ENCODE measurements at places on chromosomes 16 and 17.

GRCh38 chr16:84930298-84931106, 80.8 kb downstream of the ZDHHC7 start:
- DNase-seq: no peak

DNA sequence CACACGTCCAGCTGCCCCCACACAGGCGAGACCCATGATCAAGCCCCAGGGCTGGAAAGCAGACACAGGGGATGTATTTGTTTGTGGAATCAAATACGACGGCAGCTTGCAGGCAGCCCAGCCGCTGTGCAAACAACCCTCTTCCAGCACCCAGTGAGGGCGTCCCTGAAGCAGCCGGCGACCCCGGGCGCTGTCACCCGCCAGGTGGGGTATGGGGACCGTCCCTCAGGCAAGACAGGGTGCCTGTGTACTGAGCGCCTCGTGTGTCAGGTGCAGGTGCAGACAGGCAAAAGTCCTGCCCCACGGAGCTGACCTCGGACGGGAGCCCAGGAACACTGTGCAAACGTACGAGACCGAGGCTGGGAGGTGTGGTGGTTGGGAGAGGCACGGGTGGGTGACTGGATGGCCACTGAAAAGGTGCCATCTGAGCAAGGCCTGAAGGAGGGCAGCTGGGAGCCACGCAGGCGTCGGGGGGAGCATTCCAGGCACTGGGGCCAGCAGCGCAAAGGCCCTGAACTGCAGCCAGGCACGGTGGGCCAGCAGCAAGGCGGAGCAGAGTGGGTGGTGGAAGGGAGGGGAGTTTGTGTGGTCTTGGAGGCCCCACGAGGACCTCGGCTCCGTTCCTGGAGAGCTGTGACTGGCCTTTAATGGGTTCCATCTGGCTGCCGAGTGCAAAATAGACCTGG, 48.5 kb downstream of the CBFA2T3 start:
- no peak for DNase-seq

GRCh38 chr16:7843261-7843660, 510.6 kb downstream of the RBFOX1 start:
- DNase-seq: no peak

GRCh38 chr16:15055141-15056053, 477 bp downstream of the NTAN1 start:
- no peak for DNase-seq

DNA sequence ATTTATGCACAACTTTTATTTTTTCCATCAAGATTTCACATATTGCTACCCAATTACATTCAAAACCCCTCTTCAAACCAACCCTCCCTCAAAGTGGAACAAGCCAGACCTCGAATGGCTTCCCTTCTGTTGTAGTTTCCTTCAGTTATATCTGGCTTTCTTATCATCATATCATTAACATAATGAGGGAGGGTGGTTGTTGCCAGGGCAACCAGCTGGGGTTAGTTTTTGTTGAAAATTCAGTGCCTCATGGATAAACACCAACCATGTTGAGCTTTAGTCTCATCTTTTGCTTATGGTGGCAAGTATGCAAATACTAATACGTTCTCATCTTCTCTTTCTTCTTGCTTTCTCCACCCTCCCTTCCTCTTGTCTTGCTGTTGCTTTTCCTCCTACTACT, 359.7 kb downstream of the CDH11 start:
- DNase-seq: no peak

DNA sequence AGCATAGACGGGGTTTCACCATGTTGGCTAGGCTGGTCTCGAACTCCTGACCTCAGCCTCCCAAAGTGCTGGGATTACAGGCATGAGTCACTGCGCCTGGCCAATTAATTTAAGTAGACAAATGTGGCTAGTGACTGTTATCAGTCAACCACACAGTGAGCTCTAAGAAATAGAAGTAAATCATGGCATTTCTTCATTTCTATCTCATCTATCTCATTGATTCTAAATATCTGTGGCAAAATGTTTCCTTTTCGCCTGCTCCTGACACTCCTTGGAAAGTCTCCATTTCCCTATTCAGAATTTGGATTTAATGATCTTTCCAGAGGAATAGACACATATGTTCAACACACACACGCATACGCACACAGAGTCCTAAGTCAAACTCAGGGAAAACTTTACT, 81.3 kb downstream of the HIC1 start:
- no peak for DNase-seq

DNA sequence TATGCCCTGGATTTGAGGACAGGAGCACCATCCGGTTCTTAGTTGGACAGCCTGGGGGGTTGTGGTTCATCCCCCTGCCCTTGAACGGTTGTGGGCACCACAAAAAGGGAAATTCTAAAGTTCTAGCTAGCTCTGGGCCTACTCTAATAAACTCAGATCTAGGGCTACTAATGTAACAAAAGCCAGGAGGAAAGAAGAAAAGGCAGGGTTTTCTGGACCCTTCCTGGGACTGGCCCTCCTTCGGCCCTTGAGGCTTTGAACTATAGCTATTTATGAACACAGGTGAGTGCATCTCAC, 15.1 kb downstream of the ETV4 start:
- no peak for DNase-seq

DNA sequence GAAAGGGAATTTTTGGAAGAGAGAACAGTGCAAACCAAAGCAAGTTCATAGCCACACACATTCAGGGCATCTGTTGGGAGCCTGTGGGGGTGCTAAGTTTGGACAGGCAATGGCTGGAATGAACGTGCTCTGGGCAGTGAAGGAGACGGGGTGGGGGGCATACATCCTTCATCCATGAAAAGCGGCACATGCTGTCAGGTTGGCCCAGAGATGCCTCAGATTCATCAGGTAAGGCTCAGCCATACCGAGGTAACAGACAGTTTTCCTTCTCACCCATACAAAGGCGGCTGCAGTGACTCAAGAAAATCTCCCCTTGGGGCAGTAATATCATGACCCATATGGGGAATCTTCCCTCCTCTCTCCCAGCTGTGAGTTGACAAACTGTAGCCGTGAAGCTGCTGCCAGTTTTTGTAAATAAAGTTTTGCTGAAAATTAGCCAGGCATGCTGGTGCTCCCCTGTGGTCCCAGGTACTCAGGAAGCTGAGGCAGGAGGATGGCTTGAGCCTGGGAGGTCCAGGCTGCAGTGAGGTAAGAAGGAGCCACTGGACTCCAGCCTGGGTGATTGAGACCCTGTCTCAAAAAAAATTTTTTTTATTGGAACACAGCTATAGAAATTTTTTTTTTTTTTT, 9.2 kb upstream of the UBALD2 start:
- no peak for DNase-seq

- no peak for DNase-seq
Observed at GRCh38 chr16:10552281-10552680, 28.1 kb downstream of the EMP2 start.

DNA sequence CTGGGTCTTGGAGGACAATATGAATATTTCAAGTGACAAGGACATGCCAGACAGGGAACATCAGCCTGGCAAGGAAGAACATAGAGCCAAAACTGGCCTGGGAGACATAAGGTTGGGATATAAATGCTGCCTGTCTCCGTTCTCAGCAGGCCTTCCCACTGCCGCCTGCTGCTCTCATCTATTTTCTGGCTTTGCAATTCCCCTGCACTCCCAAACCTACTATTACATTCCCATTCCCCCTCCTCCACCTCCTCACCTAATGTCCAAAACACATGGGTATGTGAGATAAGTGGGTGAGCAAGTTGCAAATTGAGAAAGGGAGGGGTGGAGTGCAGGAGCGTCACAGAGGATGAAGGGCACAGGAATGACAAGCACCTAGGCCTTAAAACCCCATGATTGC, 244.3 kb upstream of the CDH8 start:
- DNase-seq: peak; percentile 69

DNA sequence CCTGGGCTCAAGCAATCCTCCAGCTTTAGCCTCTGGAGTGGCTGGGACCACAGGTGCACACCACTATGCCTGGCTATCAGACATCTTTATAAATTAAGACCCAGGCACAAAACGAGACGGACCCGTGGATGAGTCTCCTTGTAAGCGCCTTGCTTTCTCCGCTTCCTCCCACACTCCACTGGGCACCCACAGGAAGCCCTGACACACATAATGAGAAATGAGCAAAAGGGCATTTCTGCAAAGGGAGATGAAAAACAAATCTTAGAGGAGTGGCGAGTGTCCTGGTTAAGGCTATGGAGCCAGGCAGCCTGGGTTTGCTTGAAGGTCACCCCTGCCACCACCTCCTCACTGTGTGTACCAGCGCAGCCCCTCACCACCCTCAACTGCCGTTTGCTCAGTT, 56.3 kb downstream of the XYLT1 start:
- DNase-seq: no peak

GRCh38 chr17:11028349-11028748, 190.5 kb upstream of the PIRT start:
- no peak for DNase-seq

GRCh38 chr17:19647697-19648474, 665 bp upstream of the ALDH3A2 start:
- DNase-seq: peak; percentile 86

DNA sequence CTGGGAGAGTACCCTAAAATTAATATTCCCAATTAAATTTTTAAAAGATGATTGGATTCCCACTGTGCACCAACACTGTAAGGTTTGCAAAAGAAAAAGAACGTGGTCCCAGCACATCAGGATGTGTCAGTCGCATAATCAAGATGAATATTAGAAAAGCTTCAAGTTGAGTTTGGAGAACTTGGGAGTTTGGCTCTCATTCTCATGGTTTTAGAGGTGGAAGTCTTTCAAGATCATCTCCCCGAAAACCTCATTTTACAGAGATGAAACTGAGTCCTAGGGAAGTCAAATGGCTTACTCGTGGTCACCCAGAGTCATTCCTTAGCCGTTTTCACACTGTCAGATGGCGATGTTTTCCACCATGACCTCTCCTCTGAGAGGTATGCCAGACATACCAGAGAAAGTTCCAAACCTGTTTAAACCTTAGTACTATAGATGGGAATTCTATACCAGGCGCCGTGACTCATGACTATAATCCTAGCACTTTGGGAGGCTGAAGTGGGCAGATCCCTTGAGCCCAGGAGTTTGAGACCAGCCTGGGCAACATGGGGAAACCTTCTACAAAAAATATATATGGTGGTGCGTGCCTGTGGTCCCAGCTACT, 1.2 kb downstream of the SEC14L1 start:
- peak; percentile 78 for DNase-seq

GRCh38 chr17:62724398-62725146, 83.5 kb downstream of the MARCHF10 start:
- peak; percentile 76 for DNase-seq

DNA sequence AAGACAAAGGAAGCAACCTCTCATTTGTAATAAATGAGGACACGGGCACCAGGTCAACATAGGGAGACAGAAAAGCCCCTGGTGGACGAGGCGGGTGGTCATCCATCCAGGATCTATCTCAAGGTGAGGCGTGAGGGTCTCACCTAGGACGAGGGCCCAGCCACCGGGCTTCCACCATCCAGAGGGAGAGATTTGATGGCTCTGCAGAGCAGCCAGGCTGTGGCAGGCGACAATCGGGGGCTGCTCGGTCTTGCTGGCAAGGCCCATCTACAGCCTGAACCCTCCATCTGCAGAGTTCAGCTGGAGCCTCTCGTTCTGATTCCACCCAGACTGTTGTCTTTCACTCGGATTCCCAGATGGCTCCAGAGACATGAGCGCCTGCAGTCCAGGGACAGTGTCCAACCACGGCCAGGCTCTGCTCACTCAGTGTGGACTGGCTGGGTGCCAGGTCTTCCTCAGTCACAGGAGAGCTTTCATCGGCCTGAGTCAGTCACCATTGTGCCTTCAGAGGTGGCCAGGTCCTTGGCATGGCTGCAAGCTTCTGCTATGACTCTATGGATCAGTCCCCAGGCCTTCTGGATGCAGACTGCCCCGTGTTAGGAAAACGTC, 5.9 kb downstream of the LITAFD start:
- DNase-seq: peak; percentile 48

DNA sequence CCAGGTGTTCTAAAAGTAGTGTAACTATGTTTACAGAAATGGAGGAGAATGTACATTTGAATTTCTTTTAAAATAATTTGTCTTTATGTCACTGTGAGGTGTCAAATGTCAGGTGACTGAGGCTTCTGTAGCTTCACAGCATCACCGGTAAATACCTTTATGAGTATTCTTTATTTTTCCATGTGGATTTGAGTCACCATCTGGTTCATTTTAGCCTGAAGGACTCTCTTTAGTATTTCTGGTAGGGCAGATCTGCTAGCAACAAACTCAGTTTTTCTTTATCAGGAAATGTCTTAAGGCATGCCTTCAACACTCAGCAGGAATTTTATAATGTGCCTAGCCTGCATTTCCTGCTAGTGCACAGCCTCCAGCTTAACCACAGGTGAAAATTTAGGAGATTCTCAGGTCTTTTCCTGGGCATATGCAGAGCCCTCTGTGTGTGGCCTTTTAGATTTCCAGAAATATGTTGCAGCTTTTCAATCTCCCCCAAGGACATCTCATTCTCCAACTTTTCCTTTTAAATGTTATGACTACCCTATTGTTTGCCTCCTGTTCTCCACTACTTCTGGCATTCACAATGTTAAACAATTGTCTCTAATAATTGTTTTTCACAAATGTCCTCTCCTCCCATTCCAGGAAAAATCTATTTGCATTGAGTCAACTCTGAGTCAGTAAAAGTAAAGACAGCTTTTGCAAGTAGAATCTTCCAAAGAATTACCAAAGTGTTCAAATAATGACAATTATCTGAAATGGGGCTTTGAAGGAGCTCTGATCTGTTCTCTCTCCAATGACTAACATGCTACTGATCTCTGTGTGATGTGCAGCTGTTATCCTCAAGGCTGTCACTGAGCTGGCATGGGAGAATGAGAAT, 239.4 kb upstream of the CPHXL start:
- DNase-seq: no peak

DNA sequence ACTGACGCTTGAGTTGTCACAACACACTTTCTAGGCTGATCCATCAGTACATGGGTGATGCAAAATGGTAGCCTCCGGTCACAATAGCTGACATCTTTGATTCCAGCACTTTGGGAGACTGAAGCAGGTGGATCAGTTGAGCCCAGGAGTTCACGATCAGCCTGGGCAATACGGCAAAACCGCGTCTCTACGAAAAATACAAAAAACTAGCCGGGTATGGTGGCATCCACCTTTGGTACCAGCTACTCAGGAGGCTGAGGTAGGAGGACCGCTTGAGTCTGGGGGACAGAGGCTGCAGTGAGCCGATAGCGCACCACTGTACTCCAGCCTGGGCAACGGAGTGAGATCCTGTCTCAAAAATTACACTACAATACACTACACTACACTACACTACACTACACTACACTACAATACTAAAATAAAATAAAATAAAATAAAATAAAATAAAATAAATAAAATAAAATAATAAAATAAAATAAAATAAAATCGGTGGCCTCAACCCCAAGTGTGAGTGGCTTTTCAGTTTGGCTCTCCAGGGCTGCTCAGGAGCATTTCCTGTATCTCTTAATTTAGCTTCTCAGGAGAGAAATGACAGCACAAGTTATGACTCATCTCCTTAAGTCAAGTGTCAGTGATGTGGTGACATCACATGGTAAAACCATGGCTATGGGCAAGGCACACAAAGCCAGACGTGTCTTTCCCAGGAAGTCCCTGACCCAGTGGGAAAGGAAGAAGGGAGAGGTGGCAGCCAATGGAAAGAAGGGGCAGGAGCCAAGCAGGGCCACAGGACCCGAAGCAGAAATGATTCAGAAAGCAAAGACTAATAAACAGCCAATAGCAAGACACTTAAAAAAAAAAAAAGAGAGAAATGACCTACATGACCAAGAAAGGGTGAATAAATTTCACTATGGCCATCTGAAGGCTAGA, 75.3 kb upstream of the TBC1D3K start:
- DNase-seq: peak; percentile 95
